ENCODE measurements at places on chromosomes 16 and 17. TPM values are rescaled to one million over a fixed set of nuclear protein-coding genes. Genes with fewer than 3 reads are reported as not detected.

TERB1 gene
- not detected for total RNA-seq

OR1A1 gene
- not detected for total RNA-seq

GALNS gene
- total RNA-seq: 26.2 TPM

KRT222 gene
- not detected for total RNA-seq

PERCC1 gene
- total RNA-seq: not detected

CLEC18A gene
- under 0.01 TPM for total RNA-seq

MT3 gene
- total RNA-seq: not detected

STARD3 gene
- 39.5 TPM for total RNA-seq

C16orf95 gene
- total RNA-seq: 5.3 TPM

TNFRSF13B gene
- not detected for total RNA-seq

MPP3 gene
- 2.9 TPM for total RNA-seq

SLC12A3 gene
- not detected for total RNA-seq

EVPLL gene
- total RNA-seq: not detected

ENPP7 gene
- not detected for total RNA-seq

SLFN13 gene
- total RNA-seq: 0.86 TPM

MYO15A gene
- total RNA-seq: 1.4 TPM

FBXL16 gene
- 0.53 TPM for total RNA-seq

Measured in myometrial cell (primary cell).